Osteoblast (primary cell): ENCODE measurements at places on chromosomes 1 and 21. TPM values are rescaled to one million over a fixed set of nuclear protein-coding genes. Genes with fewer than 3 reads are reported as not detected.
A peak's percentile ranks its signal among the peaks of the same experiment; 100 is the strongest.

DNA sequence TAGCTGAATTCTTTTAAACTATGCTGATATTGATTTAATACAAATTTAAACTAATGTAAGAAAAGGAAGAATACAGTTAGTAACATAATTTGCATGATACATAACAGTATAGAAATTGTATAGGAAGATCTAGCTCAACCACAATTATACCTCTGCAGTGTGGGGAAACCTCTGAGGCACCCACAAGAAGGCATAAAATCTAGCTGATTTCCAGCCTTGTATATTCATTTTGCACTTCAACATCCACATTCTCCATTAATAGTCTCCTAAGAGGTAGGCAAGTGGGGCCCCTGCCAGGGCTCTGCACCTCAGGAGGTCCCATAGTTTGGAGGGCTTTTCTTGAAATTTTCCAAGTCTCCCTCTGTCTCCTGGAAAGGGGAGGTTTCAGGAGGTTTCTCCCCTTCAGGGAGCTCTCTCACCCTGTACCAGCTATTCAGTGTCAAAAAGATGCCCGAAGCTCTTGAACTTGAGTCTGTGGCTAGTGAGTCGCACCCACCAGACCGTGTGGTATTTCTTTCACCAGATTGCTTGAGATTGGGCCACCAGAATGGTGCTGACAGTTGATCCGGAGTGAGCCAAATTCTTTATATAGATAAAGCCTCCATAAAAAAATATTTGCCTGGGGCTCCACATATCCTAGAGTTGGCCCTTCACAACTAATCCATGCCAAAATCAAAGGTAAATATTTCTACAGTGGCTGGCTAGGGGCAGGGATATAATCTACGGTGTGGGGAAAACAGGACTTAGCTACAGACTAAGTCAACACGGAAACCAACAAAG, 108.2 kb downstream of the TIAM1 start:
- DNase-seq: no peak

GRCh38 chr1:222047366-222047765, 305.5 kb upstream of the DUSP10 start:
- no peak for DNase-seq

- DNase-seq: no peak
These were observed 11.7 kb upstream of the ZNF436 start for GRCh38 chr1:23381233-23381885.

- peak; percentile 46 for DNase-seq
These were observed 82.8 kb upstream of the BEND5 start for GRCh38 chr1:48859456-48859855.

GRCh38 chr1:171457412-171457811, 27.9 kb upstream of the PRRC2C start:
- peak; percentile 38 for DNase-seq

DNA sequence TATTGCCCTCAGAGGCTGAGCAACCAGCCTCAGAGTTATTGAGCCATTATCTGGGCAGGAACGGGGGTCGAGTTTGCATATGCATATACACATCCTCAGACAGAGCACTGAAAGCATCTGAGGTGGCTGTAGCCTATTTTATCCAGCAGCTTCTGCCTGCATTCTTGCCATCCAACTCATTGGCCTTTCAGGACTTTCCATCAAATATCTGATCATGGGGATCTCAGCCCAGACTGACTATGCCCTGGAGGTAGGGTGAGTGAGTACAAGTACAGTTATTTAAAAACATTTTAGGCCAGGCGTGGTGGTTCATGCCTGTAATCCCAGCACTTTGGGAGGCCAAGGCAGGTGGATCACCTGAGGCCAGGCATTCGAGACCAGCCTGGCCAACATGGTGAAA, 1.8 kb upstream of the MTF1 start:
- DNase-seq: no peak

DNA sequence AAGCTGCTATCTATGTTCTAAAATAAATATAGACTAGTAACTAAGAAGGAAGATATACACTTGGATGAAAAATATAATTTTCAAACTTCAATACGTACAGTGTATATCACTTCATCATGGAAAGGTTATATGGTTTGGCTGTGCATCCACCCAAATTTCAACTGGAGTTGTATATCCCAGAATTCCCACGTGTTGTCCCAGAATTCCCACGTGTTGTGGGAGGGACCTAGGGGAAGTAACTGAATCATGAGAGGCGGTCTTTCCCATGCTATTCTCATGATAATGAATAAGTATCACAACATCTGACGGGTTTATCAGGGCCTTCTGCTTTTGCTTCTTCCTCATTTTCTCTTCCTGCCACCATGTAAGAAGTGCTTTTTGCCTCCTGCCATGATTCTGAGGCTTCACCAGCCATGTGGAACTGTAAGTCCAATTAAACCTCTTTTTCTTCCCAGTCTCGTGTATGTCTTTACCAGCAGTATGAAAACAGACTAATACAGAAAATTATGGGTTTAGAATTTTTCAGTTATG, 10.7 kb downstream of the NEGR1 start:
- no peak for DNase-seq

- DNase-seq: no peak
These were observed 186.7 kb downstream of the TOMM20 start for GRCh38 chr1:234942012-234942332.

DNA sequence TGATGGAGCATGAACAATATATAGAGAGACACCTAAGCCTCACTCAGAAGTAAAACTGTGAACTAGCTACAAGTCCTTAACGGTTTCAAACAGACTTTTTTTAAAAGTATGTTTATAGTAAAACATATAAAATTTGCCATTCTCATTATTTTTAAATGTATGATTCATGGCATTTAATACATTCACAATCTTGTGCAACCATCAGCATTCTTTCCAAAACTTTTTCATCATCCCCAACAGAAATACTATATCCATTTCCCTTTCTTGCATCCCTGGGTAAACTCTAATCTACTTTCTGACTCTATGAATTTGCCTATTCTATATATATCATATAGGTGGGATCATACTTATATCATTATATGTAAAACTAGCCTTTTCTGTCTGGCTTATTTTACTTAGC, 25.5 kb downstream of the EVI5 start:
- no peak for DNase-seq

APOBEC4 gene
- under 0.01 TPM in 1 of 2 replicates, not detected in the other for total RNA-seq

AURKAIP1 gene
- total RNA-seq: 64.8 and 74.6 TPM in 2 replicates

PPP1R15B gene
- total RNA-seq: 21.5 and 23.9 TPM in 2 replicates

F5 gene
- total RNA-seq: not detected in 2 replicates

TPTE gene
- not detected in 2 replicates for total RNA-seq
